ENCODE measurements at places on chromosomes 7 and 10.

GRCh38 chr10:13759168-13759567, 172.4 kb downstream of the PRPF18 start:
- DNase-seq, result no peak

- no peak for DNase-seq
These were observed 191.7 kb upstream of the KLF6 start for GRCh38 chr10:3976718-3977117.

DNA sequence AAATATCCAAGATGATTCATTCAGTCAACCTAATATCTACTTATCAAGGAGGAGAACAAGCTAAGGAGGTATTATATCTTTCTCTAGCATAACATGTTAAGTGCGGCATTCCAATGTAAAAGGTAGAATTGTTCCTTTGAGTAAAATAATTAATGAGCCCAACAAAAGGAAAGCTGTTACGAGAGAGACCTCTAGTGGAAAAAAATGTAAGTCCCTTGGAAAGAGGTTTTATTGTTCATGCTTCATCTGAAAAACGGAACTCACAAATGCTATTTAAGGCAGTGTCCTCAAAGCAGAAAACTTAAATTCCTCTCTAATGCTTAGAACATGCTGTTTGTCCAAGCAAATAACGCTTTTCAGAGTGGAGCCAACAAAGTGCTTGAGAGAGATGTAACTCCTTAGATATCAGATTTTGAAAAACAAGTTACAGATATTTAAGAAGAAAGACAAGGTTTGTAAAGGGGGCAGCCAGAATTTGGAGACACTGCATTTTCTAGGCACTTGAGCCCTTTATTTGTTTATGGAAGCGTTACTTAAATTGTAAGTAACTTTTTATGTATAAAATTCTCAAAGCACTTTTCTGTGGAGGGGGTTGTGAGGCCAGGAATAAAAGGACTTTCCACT, 119.9 kb downstream of the TFEC start:
- no peak for DNase-seq

DNA sequence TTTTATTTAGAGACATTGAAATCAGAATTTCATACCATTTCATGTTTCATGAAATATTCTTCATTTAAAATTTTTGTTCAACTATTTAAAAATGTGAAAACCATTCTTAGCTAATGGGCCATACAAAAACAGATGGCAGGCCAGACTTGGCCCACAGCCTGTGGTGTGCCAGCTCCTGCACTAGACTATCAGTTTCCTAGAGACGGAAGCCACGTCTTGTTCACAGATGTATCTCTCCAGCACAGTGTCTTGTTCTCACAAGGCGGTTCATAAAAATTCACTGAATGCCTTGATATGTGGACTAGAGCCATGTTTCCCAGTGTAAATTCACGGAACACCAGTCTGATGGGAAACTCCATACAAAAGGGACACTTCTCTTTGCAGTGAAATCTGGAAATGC, 216.0 kb downstream of the KCNMA1 start:
- no peak for DNase-seq

- DNase-seq, result no peak
These were observed 42.1 kb upstream of the HPS1 start for GRCh38 chr10:98488669-98489430.

DNA sequence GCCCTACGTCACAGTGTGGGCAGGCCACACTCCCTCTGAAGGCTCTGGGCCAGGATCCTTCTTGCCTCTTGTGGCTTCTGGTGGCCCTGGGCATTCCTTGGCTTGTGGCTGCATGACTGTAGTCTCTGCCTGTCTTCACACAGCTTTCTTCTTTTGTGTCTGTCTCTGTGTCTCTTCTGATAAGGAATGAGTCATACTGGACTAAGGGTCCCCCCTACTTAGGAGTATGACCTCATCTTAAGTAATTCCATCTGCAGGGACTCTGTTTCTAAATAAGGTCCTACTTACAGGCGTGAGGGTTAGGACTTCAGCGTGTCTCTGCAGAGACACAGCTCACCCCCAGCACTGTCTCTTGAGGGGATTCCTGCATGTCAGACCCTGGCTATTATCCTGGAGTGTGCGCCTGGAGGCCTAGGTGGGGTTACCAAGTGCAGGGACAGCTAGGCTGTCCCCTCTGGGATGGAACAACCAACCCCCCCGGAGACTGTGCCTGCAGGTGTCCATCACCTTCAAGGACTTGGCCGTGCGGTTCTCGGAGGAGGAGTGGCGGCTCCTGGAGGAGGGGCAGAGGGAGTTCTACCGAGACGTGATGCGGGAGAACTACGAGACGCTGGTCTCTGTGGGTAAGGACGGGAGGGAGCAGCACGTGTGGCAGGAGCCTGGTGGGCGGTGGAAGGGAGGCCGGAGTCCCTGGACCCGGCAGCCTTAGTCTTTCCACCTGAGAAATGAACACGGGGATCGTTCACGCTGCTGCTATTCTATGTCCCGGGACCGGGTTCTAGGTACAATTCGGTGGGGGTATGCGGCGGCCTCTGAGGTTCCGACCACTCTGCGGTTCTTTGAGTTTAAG, 54.1 kb downstream of the ZNF467 start:
- no peak for DNase-seq

- DNase-seq, result no peak
These were observed 145.0 kb upstream of the GHITM start for GRCh38 chr10:83994325-83994724.

DNA sequence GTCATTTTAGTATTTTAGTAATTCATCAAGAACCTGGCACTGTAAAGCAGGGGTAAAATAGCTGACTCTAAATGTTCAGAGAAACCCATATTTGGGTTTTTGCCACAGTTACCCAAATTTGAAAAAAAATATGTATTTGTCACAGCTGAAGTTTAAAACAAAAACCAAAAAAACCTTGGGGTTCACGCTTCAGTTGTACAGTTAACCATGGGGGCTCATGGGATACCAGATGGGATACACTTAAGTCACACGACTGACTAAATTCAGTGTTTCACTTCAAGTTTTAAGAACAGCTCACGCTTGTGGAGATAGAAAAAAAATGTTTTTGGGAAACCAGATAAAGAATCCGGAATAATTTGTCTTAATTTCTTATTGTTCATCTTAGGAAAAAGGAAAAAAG, 2.1 kb downstream of the ARL3 start:
- no peak for DNase-seq

DNA sequence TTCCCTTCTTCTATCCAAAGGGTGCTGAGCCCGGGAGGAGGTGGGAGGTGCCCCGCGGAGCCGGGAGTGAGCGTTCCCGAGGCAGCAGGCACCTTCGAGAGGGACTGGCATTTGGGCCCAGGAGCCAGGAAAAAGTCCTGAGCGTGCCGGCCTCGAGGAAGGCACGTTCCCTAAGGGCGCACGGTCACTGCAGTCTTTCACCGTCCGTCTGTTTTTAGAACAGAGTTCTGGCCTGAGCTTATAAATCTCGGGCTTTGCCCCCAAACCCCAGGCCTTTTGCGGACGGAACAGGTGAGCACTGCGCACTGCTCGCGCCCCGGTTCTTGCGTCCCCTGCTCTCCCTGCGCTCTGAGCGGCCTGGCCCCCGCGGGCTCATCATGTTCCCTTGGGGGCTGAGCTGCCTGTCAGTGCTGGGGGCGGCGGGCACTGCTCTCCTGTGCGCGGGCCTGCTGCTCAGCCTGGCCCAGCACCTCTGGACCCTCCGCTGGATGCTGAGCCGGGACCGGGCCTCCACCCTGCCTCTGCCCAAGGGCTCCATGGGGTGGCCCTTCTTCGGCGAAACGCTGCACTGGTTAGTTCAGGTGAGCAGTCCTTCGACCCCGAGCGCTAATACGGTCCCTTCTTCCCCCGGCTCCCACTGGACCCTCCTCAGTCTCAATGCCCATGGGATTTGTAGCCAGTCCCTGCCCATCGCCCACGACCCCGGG, 442 bp downstream of the CYP26C1 start:
- no peak for DNase-seq

DNA sequence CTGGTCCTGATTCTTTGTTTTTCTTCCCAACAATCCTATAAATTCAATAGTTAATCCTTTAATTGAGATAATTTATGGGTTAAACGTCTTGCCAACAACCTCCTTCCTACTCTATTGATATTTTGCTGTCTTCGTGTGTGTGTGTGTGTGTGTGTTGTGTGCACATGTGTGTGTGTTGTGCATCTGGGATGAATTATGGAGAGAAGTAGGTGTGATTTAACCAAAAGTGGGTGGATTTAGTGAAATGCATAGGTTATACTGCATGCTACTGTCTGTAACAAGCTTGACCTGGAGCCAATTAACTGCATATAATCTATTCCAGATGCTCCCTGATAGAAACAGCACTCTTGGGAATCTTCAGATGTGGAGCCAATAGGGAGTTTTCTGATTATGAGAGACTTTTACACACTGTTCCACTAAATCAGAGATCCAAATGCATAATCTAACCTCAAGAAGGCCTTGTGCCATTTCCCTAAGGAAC, 61.2 kb downstream of the SEMA3D start:
- DNase-seq, result no peak

GRCh38 chr7:107118109-107118900, 50.5 kb upstream of the HBP1 start:
- no peak for DNase-seq

GRCh38 chr10:3623746-3624145, 161.3 kb downstream of the KLF6 start:
- no peak for DNase-seq

DNA sequence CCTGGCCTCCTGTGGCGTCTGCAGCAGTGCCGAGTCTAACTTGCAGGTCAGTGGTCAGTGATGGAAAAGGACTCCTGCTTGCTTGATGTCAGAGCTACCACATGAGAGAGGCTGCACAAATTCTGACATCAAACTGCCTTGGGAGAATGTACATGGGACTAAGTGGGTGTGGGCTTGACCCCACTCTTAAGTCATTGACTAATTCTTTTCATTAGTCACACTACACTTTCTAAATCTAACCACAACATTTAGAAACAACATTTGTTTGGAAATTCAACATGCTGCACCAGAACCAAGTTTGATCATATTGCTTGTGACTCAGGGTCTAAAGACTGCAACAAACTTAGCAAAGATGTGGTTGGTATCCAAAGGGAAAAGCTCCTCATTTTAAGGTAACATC, 24.4 kb upstream of the CDC14C start:
- DNase-seq, result no peak

GRCh38 chr10:69657866-69658265, 27.8 kb downstream of the FAM241B start:
- DNase-seq, result no peak

DNA sequence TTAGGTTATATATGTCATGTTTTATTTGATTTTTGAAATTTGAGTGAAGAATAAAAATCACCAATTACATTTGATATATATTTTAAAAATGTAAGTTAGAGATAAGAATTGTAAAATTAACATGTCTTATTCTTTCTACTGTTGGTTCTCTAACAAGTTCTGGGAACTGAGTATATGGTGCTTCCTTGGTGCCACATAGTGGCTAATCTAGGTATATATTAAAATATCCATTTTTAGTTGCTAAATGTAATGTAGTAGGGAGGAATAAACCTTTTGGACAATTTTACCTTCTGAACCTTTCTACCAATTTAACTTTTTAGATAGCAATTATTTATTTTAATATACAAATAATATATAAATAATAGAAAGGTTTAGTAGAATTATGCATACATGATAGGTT, 17.5 kb downstream of the CFAP69 start:
- DNase-seq, result no peak

DNA sequence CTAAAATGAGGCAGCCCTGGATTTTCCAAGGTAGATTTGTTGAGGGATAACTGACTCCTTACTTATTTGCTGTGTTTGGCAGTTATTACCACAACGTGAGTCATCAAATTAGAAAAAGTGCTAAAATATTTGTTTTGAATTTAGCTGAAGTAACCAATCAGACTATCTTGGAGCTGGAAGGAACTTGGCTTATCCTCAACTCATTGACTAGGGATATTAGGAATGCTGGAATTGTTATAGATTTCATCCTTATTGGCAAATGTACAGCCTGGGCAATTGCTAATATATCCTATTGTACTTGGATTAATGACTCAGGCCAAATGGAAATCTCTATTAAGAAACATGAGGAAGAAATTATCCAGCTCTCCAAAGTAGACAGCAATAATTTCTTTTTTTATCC, 1189.0 kb upstream of the LRRN3 start:
- no peak for DNase-seq

GRCh38 chr7:95874541-95875265, 102.3 kb downstream of the DYNC1I1 start:
- no peak for DNase-seq

- no peak for DNase-seq
These were observed 267.2 kb downstream of the POM121L12 start for GRCh38 chr7:53302496-53303246.

GRCh38 chr7:1861799-1862458, 191.9 kb downstream of the ELFN1 start:
- no peak for DNase-seq

DNA sequence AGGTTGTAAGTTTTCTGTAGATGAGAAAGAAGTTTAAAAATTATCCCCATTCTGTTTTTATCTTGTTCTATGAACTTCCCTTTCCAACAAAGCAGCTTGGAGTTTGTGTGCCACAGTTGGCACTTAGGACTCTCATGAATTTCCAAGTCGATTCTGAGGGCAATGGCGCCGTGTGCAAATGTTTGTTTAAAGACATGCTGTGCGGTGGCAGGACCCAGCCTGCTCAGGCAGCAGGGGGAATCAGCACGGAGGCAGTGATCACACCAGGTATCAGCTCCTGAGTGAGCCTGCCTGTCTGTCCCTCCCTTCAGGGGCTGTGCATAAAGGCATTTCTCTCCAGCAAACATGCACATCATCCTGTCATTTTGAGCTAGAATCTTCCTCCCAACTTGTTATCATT, 109.8 kb upstream of the WDR11 start:
- no peak for DNase-seq

GRCh38 chr7:51005074-51005473, 222.4 kb upstream of the GRB10 start:
- DNase-seq, result no peak

GRCh38 chr7:108211382-108212201, 81.4 kb upstream of the LAMB4 start:
- no peak for DNase-seq

GRCh38 chr7:2629746-2630681, 1.8 kb upstream of the TTYH3 start:
- no peak for DNase-seq

DNA sequence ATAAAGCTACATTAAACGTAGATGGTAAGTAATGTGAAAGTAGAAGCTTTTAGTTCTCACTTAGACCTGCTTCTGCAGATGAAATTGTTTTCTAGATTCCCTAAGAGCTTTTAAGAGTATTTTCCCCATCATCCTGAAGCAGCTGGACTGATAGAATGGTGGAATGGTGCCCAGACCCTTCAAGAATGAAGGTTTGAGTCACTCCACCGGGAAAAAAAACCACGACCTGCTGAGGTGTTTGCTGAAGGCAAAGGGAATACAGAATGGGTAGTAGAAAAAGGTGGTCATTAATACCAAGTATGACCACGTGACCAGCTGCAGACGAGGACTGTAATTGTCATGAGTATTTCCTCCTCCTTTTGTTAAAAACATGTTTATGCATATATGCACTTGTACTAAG, 79.2 kb upstream of the PTPRZ1 start:
- DNase-seq, result no peak

DNA sequence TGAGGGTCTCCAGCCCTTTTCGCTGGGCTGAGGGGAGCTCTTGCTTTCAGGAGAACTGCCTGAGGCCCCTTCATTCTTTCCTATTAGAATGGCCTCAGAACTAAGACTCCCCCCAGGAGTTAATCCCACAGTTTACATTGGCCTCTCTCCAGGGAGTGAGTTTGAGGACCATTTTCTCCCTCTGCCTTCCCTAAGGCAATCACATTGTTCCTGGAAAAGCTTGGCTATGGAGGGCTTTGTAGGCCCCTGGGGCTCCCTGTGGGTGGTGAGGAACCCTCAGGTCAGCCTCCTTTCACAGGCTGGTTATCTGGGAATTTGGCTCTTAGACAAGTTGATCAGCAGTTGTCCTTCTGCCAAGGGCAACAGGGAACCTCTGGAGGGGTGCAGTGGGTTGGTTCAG, 343.7 kb downstream of the RPS24 start:
- DNase-seq, result no peak
